ENCODE measurements at places on chromosomes 1 and 21. TPM values are rescaled to one million over a fixed set of nuclear protein-coding genes. Genes with fewer than 3 reads are reported as not detected.

The SLC6A17 gene
- 0.36 TPM for polyA plus RNA-seq

The GJC2 gene
- polyA plus RNA-seq: 0.63 TPM

GRCh38 chr1:92411511-92411910, 75.2 kb downstream of the GFI1 start:
- no peaks in the 10 kb centered on the region for H3K4me1 ChIP-seq
- DNase-seq: peak; percentile 50
- H3K4me3 ChIP-seq: no peak overlapping the region

DNA sequence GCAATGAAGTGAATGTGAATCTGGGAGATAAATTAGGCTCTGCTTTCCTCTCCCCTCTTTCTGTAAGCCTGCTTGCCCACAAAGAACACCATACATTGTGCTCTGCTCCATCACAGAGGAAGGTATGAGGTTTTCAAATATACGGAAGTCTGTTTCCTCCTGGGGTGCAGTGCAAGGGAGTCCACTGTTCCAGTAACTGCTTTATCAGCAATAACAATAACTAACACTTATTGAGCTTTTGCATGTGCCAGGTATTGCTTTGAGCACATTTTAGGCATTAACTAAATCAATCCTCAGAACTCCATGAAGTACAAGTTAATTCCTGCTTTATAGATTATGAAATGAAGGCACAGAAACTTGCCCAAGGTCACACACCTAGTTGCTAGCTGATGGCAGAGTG, 10.0 kb downstream of the LTN1 start:
- no peak overlapping the region for H3K27ac ChIP-seq
- H3K4me3 ChIP-seq: no peak overlapping the region
- DNase-seq: no peak
- no peaks in the 10 kb centered on the region for H3K36me3 ChIP-seq

DNA sequence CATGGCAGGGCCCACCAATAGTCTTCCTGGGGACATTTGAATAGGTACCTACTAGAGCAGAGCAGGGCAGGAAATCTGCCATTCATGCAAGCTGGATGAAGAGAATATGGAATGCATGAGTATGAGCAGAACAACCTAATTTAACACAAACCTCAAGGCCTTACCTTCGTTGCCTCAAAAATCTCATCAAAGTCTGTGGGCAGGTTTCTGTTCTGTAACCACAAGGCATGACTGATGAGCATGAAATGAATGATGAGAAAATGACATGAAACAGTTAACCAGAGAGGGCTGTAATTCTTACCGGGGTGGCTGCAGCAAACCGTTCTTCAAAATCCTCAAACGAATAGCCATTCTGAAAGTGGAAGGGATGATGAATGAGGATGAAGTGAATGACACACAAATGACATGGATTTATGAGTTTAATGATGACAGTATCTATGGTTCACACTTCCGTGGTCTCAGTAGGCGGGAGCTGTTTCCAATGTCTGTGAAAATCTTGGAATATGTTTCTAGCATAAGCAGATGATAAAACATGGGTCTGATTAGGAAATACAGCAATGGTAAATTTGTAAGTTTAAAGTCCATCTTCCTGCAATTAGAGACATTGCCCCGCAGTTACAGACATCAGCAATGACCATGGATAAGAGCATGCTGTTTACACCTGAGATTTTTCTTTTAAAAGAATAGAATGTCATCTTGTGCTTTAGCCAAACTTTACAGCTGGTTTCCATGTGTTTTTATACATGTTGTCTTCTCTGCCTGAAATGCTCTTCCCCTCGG, 67.6 kb upstream of the C8B start:
- DNase-seq: no peak
- H3K27me3 ChIP-seq: no peaks in the 10 kb centered on the region
- no peaks in the 10 kb centered on the region for H3K4me1 ChIP-seq
- no peak overlapping the region for H3K27ac ChIP-seq
